Myometrial cell (primary cell): ENCODE measurements at places on chromosomes 3 and 15. TPM values are rescaled to one million over a fixed set of nuclear protein-coding genes. Genes with fewer than 3 reads are reported as not detected.

Gene FES
- 42.9 and 46.1 TPM in 2 replicates for total RNA-seq

Gene ECE2
- not detected in 2 replicates for total RNA-seq

Gene RPSA
- 2,945 and 3,201 TPM in 2 replicates for total RNA-seq

Gene CCR4
- not detected in 2 replicates for total RNA-seq

Gene RBPMS2
- not detected in 2 replicates for total RNA-seq

Gene B3GNT5
- 28.9 and 31.4 TPM in 2 replicates for total RNA-seq

Gene ABI3BP
- total RNA-seq = 13.3 and 16.1 TPM in 2 replicates

Gene PRTG
- total RNA-seq = 0.58 and 2.5 TPM in 2 replicates

Gene OSTN
- total RNA-seq = 0.86 TPM in 1 of 2 replicates, not detected in the other

Gene RAB6B
- total RNA-seq = 0.53 TPM in 1 of 2 replicates, not detected in the other

Gene COL6A5
- not detected in 2 replicates for total RNA-seq

Gene GNB4
- total RNA-seq = 51.2 and 55.9 TPM in 2 replicates

Gene FAM81A
- 0.29 and 1.2 TPM in 2 replicates for total RNA-seq

Gene THSD4
- total RNA-seq = 60.5 and 93.6 TPM in 2 replicates

Gene TIMP4
- total RNA-seq = 12.9 and 21.3 TPM in 2 replicates

Gene SLC7A14
- total RNA-seq = under 0.01 and 0.29 TPM in 2 replicates

Gene CSPG4
- total RNA-seq = 138 and 143 TPM in 2 replicates

Gene DPP8
- 13.3 and 21.4 TPM in 2 replicates for total RNA-seq

Gene NR1I2
- total RNA-seq = not detected in 2 replicates

Gene PEX5L
- total RNA-seq = under 0.01 TPM in 1 of 2 replicates, not detected in the other

Gene C3orf49
- total RNA-seq = not detected in 2 replicates

Gene VILL
- total RNA-seq = 2.5 and 2.6 TPM in 2 replicates

Gene AADACL2
- not detected in 2 replicates for total RNA-seq

Gene HES1
- total RNA-seq = 0.18 TPM in 1 of 2 replicates, not detected in the other

Gene CDCP1
- 7.2 and 8.3 TPM in 2 replicates for total RNA-seq

Gene ZMYND10
- 1.7 and 3.0 TPM in 2 replicates for total RNA-seq

Gene RTP4
- 2.1 and 2.9 TPM in 2 replicates for total RNA-seq

Gene PPM1M
- 22.7 and 27.7 TPM in 2 replicates for total RNA-seq

Gene SCAMP5
- 2.0 and 5.5 TPM in 2 replicates for total RNA-seq

Gene IL5RA
- total RNA-seq = not detected in 2 replicates

Gene MASP1
- 51.3 and 52.5 TPM in 2 replicates for total RNA-seq

Gene GOLGA6L10
- total RNA-seq = 0.29 and 1.8 TPM in 2 replicates

Gene NPRL2
- 23.2 and 31.7 TPM in 2 replicates for total RNA-seq

Gene LEKR1
- 0.18 and 0.58 TPM in 2 replicates for total RNA-seq

Gene SLC9C1
- not detected in 2 replicates for total RNA-seq

Gene ARPP19
- total RNA-seq = 43.2 and 49.1 TPM in 2 replicates

Gene CD86
- total RNA-seq = not detected in 2 replicates

Gene FBXO40
- total RNA-seq = not detected in 2 replicates

Gene ITIH1
- not detected in 2 replicates for total RNA-seq

Gene ESYT3
- total RNA-seq = under 0.01 and 0.58 TPM in 2 replicates

Gene PLSCR1
- total RNA-seq = 34.2 and 38.1 TPM in 2 replicates

Gene EPHB3
- total RNA-seq = 1.4 and 2.1 TPM in 2 replicates

Gene BNC1
- 4.6 and 8.7 TPM in 2 replicates for total RNA-seq

Gene CEP152
- 1.7 and 5.0 TPM in 2 replicates for total RNA-seq

Gene CHRM5
- not detected in 2 replicates for total RNA-seq

Gene FEZF2
- total RNA-seq = not detected in 2 replicates

Gene DUOXA2
- not detected in 2 replicates for total RNA-seq

Gene TATDN2
- 10.8 and 19.6 TPM in 2 replicates for total RNA-seq

Gene GOLGA8M
- 0.35 TPM in 1 of 2 replicates, not detected in the other for total RNA-seq

Gene GLDN
- 0.29 and 0.53 TPM in 2 replicates for total RNA-seq

Gene EFCC1
- not detected in 2 replicates for total RNA-seq

Gene PDE8A
- total RNA-seq = 15.3 and 15.6 TPM in 2 replicates
